Stimulated activated CD4-positive, alpha-beta T cell treated with anti-CD3 and anti-CD28 coated beads, Interleukin-12 subunit alpha, Interleukin-12 subunit beta, amount 100 ng/mL, for 48 hours (primary cell): ENCODE measurements at places on chromosomes 11 and 22.

- no peak for DNase-seq
Observed at GRCh38 chr11:110200836-110201235, 95.6 kb downstream of the RDX start.

- DNase-seq, result no peak
Observed at GRCh38 chr22:23409976-23410375, 170.1 kb downstream of the IGLL1 start.

- DNase-seq, result no peak
Observed at GRCh38 chr11:72939031-72939430, 124.8 kb downstream of the ATG16L2 start.

GRCh38 chr11:134951305-134951700 lies 539.3 kb upstream of the B3GAT1 start:
- DNase-seq, result no peak

GRCh38 chr22:49208004-49208402 lies 619.7 kb downstream of the BRD1 start:
- no peak for DNase-seq

- DNase-seq, result no peak
Observed at GRCh38 chr11:6655020-6655789, 404 bp downstream of the DCHS1 start.

DNA sequence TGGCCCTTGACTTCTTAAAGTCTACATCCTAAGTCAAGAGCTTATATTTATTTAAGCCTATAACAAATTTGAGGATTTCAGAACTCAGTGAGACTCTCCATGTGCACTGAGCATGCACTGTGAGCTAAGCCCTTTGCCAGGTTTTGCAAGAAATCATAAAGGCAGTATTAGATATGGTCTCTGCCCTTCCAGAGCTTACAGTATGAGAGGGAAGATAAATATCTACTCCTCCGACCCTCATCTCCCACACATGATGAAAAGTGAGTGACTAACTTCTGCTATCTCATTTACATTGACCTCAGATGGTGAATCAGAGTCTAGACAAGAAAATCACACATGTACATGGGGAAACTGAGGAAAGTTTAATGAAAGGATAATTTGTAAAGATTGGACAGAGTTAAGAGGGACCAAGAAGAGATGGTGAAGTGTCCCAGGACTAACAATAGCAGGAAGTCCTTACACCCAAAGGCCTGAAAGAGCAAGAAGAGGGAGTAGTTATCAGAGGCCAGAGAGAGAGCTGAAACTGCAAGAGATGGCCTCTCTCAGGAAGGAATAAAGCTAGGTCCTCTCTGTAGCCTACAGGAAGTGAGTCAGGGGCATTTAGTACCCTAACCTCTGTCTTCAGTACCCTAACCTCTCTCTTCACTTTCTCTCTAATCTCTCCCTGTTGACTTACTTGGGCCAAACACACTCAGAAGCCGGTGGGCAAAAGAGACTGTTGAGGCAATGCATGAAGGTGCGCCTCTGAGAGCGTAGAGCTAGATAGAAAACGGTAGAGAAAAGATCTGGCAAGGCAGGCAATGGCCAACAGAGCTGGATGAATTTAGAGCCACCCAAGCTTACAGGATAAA lies 23.0 kb upstream of the BLID start:
- no peak for DNase-seq

DNA sequence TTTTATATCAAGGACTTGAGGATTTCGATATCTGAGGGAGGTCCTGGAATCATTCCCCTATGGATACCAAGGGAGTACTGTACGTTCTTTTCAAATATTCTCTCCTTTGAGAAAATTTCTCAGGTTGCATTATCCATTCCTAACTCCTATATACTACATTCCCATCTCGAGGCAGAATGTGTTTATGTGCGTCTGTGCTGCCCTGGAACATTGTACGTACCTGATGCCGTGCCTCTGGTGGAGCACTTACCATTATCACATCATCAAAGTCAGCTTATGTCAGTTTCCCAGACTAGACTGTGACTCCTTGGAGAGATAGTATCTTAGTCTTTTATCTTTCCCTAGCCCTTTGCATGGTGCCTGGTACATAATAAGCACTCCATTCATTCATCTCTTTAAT lies 21.7 kb downstream of the UBASH3B start:
- no peak for DNase-seq

DNA sequence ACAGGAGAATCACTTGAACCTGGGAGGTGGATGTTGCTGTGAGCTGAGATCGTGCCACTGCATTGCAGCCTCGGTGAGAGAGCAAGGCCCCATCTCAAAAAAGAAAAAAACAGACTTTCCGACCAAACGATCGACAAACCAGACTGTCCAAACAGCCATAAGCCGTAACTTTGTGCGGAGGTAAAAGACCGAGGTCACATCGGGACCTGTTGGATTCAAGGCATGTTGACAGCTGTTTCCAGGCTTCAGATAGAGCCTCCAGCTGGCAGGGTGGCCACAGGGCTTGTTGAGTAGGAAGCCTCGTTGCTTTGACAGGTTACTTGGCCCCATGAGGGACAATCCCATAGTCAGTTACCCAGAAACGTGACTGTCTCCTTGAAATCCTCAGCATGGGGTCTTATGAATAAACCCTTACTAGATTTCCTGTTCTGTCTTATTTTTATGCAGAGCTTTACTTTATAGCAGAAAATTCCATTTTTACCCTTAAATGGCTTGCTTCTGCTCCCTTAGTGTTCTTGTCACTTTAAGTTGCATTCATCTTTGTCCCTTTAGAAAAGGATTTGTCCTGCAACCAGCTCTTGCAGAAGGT lies 22.3 kb downstream of the PPARA start:
- no peak for DNase-seq

DNA sequence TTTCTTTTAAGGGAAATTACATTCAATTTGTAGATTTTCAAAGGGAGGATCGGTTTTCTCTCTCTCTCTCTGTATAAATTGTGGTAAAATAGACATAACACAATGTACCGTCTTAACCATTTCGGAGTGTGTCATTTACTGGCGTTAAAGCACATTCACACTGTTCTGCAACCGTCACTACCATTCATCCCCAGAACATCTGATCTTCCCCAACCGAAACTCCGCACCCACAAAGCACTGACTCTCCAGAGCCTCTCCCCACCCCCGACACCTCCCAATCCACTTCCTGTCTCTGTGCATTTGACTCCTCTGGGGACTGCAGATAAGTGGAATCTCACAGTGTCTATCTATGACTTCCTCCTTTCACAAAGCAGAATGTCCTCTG lies 15.9 kb upstream of the GRAMD4 start:
- peak; percentile 79 for DNase-seq

DNA sequence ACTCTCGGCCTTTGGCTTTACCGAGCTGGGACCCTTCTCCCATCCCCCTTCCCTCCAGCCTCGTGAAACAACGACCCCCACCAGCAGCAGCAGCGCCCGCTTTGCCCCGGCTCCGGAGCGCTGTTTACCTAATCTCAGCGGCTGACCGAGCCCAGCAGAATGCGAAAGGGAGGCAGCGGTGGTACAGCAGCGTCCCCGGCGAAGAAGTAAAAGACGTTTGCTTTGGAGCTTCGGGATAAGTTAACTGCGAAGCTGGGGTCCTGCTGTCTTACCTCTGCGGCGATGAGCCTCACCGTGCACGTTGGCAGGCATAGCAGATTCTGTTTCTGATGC lies 2.0 kb upstream of the LARGE1 start:
- DNase-seq, result no peak

- no peak for DNase-seq
Observed at GRCh38 chr22:17334059-17334458, 35.2 kb upstream of the CECR2 start.

DNA sequence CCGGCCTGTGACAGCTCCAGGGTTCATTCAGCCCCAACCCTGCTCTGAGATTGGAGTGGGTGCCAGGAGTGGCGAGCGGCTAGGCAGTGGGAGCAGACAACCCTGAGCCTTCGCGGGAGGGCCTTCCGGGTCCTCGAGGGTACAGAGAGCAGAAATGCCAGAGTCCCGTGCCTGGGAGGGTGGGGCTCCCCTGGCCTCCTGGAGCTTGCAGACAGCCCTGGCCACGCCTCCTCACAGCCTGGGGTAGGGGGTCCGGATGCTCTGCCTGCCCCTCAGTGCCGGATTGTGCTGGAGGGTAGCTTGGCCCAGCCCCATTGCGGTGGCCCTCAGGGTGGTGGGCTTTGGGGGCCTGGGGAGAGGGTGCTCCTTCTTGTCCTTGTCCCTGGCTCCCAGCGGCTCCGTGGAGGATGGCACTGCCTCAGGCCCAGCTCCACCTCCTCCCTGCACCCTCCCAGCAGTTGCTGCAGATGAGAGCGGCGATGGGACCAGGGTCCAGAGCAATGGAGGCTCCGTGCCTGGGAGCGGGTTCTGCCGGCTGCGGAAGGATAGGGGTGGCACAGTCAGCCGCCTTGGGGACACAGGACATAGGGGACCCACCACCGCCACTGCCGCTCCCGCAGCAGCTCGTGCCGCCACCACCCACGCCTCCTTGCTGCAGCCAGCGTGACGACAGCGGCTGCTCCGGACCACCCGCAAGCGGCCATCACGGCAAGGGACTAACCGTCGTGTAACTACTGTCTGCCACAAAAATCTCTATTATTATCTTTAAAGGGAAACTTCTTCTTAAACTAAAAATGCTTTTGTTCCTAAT lies 34.9 kb upstream of the OR10G7 start:
- no peak for DNase-seq

DNA sequence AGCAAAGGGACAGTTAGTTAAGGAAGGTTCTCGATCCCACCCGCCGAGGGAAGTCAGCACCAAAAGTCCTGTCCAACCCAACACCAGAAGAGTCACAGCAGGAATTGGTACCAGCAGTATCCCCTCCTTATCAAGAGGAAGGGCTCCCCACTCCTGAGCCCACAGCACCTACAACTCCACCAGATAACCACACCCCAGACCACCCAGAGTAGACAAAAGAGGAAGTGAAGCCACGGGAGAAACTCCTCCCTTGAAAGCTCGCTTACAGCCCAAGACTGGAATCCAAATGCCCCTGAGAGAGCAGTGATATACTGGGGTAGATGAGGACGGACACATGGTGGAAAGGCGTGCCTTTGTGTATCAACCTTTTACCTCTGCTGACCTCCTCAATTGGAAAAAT lies 7.3 kb upstream of the CD5 start:
- no peak for DNase-seq

GRCh38 chr22:23270212-23270733 lies 90.0 kb downstream of the BCR start:
- no peak for DNase-seq

GRCh38 chr22:47433627-47434026 lies 671.2 kb downstream of the TBC1D22A start:
- DNase-seq, result no peak

GRCh38 chr11:8259306-8259959 lies 4.2 kb downstream of the LMO1 start:
- no peak for DNase-seq

GRCh38 chr11:40246983-40247382 lies 1212.5 kb downstream of the LRRC4C start:
- no peak for DNase-seq

- DNase-seq, result no peak
Observed at GRCh38 chr22:27267145-27267544, 534.4 kb downstream of the MN1 start.

DNA sequence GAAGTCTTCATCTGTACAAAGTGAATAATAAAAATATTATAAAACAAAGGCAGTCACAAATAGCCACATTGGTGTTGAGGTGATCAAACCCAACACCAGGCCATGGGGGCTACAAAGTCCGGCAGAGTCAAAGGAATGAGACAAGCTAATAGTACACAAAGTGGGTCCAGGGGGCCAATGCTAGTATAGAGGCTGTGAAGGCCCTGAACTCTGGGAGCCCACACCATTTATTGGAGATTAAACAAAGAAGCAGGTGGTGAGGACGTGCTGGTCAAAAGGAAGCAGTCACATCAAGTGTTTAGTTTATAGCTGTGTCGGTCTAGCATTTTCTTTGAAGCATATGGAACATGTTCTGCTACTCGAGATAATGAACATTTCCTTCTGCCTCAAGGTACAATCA lies 58.6 kb upstream of the CCT8L2 start:
- DNase-seq, result no peak

GRCh38 chr11:119752946-119753345 lies 23.9 kb upstream of the NECTIN1 start:
- no peak for DNase-seq

DNA sequence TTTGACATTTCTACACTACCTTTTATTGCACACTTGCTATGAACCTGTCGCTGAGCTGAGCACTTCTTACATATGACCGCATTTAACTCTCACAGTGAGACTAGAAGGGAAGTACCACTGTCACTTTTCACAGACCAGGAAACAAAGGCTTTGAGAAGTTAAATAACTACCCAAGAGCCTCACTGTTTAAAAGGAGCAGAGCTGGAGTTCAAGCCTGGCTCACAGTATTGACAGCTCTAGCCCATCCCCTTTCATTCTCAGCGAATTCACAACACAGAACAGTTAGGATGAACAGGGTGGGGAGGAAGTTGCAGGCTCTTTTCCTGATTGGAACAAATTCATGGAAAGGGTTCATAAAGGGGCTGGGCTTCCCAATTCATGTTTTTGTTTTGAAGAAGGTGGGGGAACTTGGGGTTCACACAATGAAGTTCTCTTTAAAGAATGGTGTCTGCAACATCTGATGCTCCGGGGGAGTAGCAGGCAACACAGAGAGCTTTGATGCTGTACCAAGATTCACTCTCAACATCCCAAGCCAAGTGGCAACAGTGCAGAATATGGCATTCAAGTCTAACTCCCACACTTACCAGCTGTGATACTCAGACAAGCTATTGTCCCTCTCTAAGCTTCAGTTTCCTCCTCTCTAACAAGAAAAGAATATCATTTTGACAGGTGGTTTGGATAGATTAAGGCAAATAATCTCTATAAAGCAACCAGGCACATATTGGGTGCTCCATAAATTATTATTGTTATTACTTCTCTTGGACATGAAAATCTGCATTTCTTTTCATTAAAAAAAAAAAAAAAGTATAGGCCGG lies 17.2 kb downstream of the SCGB1A1 start:
- no peak for DNase-seq

GRCh38 chr11:76824980-76825725 lies 35.6 kb upstream of the ACER3 start:
- DNase-seq, result no peak

DNA sequence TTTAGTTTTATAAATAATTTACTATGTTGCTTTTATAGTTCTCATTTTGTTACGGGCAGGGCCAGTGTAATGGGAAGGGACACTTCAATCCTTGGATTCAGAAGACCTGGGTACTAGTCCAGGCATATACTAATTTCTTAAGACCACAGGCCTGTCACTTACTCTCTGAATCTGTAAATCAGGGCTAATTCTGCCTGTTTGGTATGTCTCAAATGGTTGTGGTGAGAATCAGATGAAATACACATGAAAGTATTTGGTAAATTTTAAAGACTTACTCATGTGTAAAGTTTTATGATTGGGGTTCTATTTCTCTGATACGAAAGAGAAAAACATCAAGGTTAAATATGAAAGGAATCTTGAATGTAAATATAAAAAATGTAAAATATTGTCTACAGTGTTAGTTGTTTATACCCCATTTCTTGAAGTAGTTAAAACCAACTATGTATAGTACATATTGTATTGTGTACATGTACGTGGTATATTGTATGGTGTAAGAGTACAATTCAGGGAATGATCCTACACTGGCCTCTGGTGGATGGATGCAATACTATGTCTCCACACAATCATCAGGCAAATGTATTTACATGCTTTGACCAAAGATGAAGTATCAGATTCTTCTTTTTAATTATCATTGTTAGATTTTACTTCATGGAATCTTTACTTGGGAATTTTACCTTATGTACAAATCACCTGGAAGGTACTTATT lies 24.5 kb upstream of the RAG2 start:
- DNase-seq, result no peak
